ENCODE measurements at places on chromosomes 6 and 20.

DNA sequence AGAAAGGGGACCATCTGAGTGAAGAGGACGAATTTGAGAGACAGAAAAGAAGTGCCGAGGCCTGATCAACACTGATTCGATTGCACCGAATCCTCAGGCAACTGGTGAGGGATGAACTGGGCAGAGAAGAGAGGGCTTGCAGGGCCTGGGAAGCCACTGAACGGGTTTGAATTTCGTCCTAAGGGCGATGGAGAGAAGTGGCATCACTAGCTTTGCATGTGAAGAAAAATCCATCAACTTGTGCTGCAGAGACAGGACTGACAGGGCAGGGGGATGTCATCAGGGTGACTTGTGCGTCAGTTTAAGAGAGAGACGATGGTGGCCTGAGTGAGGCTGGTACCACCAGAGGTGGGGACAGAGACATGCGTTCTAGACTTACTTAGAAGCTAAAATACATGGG lies 73.7 kb upstream of the SLC22A23 start:
- DNase-seq, result no peak

DNA sequence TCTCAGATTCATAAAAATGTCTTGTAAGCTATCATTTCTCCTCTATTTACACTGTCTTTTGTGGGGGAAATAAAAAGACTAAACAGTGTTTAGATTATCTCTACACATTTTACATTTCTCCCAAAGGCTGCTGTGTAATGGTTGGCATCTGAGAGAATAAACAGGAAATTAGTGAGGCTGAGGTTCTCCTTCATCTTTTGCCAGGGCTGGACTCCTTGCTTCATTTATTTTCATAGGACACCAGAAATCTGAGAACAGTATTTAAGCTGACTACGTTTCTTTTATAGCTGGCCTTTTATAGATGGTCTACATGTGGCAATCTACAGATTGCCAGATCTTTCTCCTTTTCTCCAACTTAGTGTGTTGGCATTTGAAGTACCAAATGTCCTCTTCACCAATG lies 41.5 kb downstream of the PLCB4 start:
- DNase-seq, result no peak

- DNase-seq, result peak; percentile 29
These were observed 74.4 kb downstream of the MKKS start for GRCh38 chr20:10359621-10360040.

DNA sequence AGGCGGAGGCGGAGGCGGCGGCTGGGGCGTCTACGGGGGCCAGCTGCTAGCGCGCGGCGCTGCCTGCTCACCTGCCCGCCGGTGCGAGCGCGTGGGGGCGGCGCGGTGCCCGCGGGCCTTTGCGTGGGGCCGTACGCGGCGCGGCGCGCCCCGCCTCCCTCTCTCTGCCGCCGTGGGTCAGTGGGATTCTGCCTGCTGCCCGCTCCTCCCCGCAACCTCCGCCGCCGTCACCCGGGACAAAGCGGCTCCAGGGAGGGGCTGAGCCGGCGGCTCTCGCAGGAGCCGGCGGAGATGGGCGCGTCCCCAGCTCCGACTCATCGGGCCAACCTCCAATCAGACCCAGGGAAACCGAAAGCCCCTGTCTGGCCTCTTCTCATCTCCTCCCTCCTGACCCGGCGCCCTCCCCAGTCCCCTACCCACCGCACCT lies at the start of gene RCAN2:
Gene RCAN2, minus strand, starts transcription at position 249 of the 427 bp plus-strand sequence.
- peak; percentile 8 for DNase-seq

DNA sequence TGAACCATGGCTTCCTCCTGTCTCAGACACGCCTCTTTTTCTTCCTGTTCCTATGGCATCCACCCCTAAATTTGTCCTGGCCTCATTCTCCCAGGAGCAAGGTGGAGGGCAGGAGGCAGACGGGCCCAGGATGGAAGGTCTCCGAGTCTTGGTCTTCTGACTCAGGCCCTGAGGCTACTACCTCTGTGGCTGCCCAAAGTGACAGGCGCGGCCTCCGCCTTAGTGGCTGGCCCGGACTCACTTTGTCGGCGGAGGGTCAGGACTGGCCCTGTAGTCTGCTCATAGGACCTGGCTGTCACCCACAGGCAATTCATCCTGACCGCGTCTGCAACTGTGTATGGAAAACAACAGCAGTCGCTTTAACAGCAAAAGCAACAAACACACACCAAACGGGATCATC lies 263.1 kb upstream of the SUPT3H start:
- no peak for DNase-seq

GRCh38 chr6:133606852-133607251 lies 282.1 kb upstream of the TCF21 start:
- DNase-seq, result no peak

DNA sequence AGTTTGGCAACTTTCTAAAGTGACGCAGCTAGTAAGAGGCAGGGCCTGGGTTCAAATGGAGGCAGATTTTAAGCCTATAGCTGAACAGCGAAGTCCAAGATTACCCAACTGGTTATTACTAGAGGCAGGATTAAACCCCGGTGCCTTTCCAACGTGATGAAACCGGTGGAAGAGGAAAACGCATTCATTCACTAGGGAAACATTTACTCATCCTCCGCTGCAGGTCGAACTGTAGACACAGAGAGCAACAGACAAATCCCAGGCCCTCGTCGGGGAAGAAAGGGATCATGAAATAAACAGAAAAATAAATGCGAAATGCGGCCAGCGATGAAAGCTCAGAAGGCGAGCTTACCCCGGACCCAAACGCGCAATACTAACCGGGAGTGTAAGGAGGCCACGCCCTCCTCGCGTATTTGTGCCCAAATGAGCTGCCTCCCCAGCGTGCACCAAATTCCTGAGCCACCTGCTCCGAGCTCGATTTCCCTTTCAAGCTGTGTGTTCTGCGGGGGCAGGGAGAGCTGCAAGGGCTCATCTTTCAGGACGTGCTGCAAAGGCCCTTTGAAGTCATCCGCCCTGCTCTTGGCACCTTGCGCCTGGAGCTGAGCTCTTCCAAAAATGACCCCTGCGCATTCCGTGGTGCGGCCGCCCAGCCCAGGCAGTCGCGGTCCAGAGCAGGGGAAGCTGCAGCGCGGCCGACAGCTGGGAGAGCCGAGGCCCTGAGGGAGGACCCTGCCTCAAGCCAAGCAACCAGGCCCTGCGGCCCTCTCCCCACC lies 46.9 kb downstream of the PDYN start:
- peak; percentile 43 for DNase-seq

DNA sequence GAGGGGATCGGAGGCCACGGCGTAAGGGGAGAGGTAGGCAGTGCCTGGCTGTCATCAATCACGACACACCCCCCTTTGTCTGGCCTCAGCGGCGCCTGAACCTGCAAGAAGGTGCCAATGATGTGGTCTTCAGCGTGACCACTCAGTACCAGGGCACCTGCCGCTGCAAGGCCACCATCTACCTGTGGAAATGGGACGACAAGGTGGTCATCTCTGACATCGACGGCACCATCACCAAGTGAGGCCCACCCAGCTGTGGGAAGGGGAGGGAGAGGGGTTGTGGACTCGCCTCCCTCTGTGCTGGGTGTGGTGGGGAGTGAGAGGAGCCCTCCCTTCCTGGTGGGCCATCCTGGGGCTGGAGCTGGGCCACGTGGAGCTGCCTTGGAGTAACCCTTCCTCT lies 9.7 kb downstream of the EMILIN3 start:
- no peak for DNase-seq

- peak; percentile 72 for DNase-seq
These were observed 131.3 kb downstream of the GJA10 start for GRCh38 chr6:90025523-90026061.

- no peak for DNase-seq
These were observed 183.2 kb downstream of the SIM1 start for GRCh38 chr6:100281471-100281901.

GRCh38 chr6:6993503-6994237 lies 114.1 kb upstream of the RREB1 start:
- peak; percentile 13 for DNase-seq

All from fibroblast of pulmonary artery (primary cell).